ENCODE measurements at places on chromosomes 5 and 9. TPM values are rescaled to one million over a fixed set of nuclear protein-coding genes. Genes with fewer than 3 reads are reported as not detected.

DNA sequence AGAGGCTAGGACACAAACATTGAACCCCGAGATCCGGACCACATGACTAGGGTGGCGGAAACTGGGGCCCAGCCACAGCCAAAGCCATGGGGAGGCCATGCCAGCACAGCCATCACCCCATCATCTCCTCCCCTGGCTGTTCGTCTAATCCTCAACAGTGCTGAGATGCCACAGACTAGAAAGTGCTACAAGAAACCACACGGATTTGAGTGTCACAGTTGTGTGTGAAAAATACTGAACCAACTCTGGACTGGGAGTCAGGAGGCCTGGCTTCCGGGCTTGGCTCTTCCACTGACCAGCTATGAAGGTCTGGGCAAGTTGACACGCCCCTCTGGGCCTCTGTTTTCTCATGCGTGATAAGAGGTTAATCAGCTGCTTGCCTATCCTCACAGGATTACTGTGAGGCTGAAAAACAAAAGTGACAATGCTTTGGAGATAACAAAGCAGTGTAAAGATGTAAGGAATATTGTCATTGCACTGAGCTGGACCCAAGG, 38.8 kb upstream of the SHB start:
- H3K36me3 ChIP-seq = no peaks in the 10 kb centered on the region
- no peak overlapping the region for H3K4me3 ChIP-seq
- H3K27me3 ChIP-seq = no peaks in the 10 kb centered on the region
- no peaks in the 10 kb centered on the region for H3K4me1 ChIP-seq
- no peak for DNase-seq

- no peaks in the 10 kb centered on the region for H3K27me3 ChIP-seq
- no peaks in the 10 kb centered on the region for H3K36me3 ChIP-seq
- H3K4me3 ChIP-seq = no peak overlapping the region
- H3K27ac ChIP-seq = no peak overlapping the region
Measured at GRCh38 chr5:124956471-124957029, 210.1 kb upstream of the ZNF608 start.

- H3K27me3 ChIP-seq = no peaks in the 10 kb centered on the region
- DNase-seq = no peak
- no peaks in the 10 kb centered on the region for H3K36me3 ChIP-seq
Measured at GRCh38 chr9:35928591-35929452, 19.5 kb downstream of the SPAAR start.

DNA sequence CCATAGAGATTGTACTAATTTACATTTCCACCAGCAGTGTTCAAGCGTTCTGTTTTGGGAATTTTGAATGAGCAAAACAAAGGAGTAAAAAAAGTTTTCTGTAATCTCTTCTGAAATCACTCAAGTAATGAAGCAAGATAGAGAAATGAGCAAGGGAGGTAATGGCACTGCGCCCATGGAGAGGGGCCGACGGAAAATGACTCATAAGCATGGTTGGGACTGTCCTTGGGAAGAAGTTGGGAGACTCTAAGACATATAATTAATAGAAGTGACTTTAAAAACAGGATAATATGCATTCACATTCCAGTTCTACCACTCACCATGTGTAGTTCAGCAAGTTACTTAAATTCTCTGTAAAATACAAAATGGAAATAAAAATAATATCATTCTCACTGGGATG, 62.5 kb upstream of the C5orf46 start:
- H3K27ac ChIP-seq = no peak overlapping the region
- no peaks in the 10 kb centered on the region for H3K4me1 ChIP-seq
- H3K27me3 ChIP-seq = no peaks in the 10 kb centered on the region

Gene IL13
- not detected for total RNA-seq

Gene SOHLH1
- total RNA-seq = not detected

DNA sequence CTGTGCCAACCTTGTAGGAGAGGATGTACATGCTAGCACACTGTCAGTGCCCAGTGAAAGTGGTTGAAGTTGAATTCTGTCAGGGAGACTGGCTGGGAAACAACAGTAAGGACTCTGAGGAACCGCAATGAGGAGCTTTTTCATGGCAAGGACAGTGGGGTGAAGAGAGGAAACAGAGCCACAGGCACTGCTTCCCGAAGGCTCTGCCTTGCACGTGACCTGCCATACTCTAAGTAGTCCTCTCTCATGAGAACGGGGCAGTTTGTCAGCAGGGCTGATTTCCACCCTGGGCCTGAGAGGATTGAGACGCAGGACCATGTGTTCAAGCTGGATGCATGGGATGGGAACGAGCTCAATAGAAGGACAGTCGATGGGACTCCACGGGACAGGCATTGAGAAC, 106.6 kb upstream of the CTSL start:
- H3K27ac ChIP-seq = no peak overlapping the region
- H3K4me1 ChIP-seq = no peaks in the 10 kb centered on the region
- H3K4me3 ChIP-seq = no peak overlapping the region
- no peaks in the 10 kb centered on the region for H3K27me3 ChIP-seq
- H3K36me3 ChIP-seq = no peaks in the 10 kb centered on the region
- DNase-seq = no peak

DNA sequence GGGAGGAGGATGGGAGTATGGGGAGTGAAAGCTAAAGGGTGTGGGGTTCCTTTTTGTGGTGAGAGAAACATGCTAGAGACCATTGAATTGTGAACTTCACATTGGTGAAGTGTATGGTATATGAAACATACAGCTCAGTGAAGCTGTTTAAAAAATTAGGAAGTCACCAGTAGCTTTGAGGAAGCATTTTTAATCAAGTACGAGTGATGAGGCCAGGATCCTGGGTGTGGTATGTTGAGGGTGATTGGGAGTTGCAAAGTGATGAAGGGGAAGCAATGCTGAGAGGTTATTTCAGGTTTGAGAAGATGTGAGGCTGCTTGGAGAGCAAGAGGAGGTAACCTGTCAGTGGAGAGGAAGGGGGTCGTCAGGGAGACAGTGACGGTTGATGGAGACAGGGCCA, 22.7 kb upstream of the CLK4 start:
- H3K27ac ChIP-seq = no peak overlapping the region

GRCh38 chr5:39341896-39342295, 22.4 kb downstream of the C9 start:
- no peak overlapping the region for H3K4me3 ChIP-seq
- no peak for DNase-seq
- no peaks in the 10 kb centered on the region for H3K4me1 ChIP-seq

GRCh38 chr9:95230046-95230445, 87.5 kb downstream of the FANCC start:
- no peak overlapping the region for H3K4me3 ChIP-seq
- no peaks in the 10 kb centered on the region for H3K27me3 ChIP-seq
- no peak for DNase-seq
- no peaks in the 10 kb centered on the region for H3K36me3 ChIP-seq
- no peaks in the 10 kb centered on the region for H3K4me1 ChIP-seq

DNA sequence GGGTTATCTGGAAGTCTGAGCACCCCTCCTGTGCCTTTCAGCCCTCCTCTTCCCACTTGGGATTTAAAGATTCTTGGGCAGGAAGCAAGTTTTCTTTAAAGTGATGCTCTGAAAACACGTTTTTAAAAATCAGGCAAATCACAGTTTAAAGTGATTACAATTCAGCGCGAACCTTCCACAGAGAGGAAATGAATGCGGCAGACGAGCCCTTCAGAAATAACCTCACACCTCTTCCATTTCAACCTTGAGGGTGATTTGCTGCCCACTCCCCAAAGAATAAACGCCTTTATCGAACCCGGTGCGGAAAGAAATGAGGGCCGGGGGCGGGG, 2.3 kb upstream of the EFNA5 start:
- H3K4me3 ChIP-seq = peak overlapping the region; percentile 63
- H3K27me3 ChIP-seq = no peaks in the 10 kb centered on the region
- no peak for DNase-seq
- H3K27ac ChIP-seq = no peak overlapping the region

Gene DND1
- total RNA-seq = 2.3 TPM

DNA sequence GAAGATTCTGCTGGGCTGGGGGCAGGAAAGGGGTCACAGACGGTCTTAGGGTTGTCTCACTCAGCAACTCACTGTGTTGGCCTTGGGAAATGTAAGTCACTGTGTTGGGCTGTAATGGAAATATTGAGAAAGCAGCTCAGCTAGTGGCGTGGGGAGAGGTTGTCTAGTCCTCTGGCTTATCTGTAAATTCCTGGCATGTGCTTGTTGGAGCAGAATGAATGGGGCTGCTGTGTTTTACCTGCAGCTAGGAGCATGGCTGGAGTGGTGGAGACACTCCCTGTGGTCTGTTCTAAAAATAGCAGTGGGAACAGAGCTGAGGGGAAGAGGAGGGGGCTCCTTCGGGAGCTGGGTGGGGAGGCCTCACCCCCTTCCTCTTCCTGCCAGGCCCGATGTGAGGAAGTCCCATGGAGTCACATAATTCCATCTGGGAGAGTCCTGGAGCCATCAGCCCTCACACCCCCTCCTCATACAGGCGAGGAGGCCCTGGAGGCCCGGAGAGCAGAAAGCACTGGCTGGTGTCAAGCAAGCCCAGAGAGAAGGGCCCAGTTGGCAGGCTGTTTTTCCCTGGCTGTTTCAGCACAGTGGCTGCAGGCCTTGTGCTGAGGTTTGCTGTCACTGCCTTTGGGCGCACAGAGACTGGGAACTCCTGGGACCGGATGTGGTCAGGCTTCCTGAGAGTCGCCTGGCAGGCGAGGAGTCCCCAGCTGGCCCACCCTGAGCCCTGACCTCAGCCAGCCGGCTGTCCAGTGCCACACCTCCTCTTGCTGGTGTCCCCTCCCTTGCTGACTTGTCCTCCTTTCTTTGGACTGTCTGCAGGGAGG, 84.9 kb downstream of the RGS3 start:
- H3K4me3 ChIP-seq = no peak overlapping the region
- H3K27ac ChIP-seq = no peak overlapping the region
- no peaks in the 10 kb centered on the region for H3K4me1 ChIP-seq
- H3K36me3 ChIP-seq = 0 out of 2 replicates have a peak, but pooled peaks cover 7% of the 10 kb centered on the region

GRCh38 chr9:16342246-16343020, 528.0 kb downstream of the BNC2 start:
- peaks cover 17% of the 10 kb centered on the region for H3K4me1 ChIP-seq
- H3K4me3 ChIP-seq = no peak overlapping the region
- DNase-seq = no peak
- H3K36me3 ChIP-seq = no peaks in the 10 kb centered on the region
- no peak overlapping the region for H3K27ac ChIP-seq
- no peaks in the 10 kb centered on the region for H3K27me3 ChIP-seq

DNA sequence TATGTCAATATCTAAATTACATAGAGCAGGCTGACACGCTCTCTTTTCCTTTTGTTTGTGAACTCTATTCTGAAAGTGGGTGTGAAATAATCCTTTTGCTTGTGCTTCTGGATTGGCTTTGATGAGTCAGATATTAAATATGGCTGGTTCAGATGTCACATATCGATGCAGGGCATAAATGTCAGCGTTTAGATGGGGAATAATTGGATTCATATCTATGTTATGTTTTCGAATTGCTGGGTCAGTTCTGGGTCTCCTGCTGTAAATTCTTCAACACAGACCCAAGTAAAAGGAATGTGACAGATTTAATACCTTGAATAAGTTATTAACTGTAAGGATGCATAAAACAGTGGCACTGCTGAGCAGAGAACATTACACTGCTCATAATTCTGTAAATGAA, 118.7 kb upstream of the SNX2 start:
- peaks cover 6% of the 10 kb centered on the region for H3K4me1 ChIP-seq
- H3K27me3 ChIP-seq = no peaks in the 10 kb centered on the region
- no peak for DNase-seq
- no peaks in the 10 kb centered on the region for H3K36me3 ChIP-seq
- no peak overlapping the region for H3K4me3 ChIP-seq

Gene C9orf72
- total RNA-seq = 12.0 TPM

Gene SPINK13
- not detected for total RNA-seq

Gene CKMT2
- total RNA-seq = not detected

Gene HOMER1
- total RNA-seq = 21.4 TPM

Gene LCN6
- not detected for total RNA-seq

- no peak overlapping the region for H3K4me3 ChIP-seq
- H3K4me1 ChIP-seq = no peaks in the 10 kb centered on the region
- H3K36me3 ChIP-seq = no peaks in the 10 kb centered on the region
- H3K27ac ChIP-seq = no peak overlapping the region
- no peaks in the 10 kb centered on the region for H3K27me3 ChIP-seq
Measured at GRCh38 chr5:39214912-39215709, 4.3 kb downstream of the FYB1 start.

Gene LRRC19
- total RNA-seq = not detected

DNA sequence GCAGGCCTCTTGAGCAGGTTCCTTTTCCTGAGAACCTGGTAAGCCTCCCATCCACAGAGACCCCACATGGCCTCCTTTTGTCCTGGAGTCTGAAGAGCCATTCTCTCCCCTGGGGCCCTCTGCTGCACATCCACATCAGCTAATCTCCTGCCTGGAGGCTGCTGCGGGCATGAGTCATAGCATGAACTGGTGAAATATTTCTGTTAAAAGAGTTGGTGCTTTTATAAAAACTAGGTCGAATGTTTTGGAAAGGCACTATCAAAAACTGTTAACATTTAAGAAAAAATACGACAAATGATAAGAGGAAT, 399.4 kb downstream of the CTNND2 start:
- H3K4me3 ChIP-seq = no peak overlapping the region
- no peak for DNase-seq
- no peaks in the 10 kb centered on the region for H3K4me1 ChIP-seq
- H3K27me3 ChIP-seq = no peaks in the 10 kb centered on the region
- H3K27ac ChIP-seq = no peak overlapping the region

Gene ABHD17B
- total RNA-seq = 17.0 TPM

DNA sequence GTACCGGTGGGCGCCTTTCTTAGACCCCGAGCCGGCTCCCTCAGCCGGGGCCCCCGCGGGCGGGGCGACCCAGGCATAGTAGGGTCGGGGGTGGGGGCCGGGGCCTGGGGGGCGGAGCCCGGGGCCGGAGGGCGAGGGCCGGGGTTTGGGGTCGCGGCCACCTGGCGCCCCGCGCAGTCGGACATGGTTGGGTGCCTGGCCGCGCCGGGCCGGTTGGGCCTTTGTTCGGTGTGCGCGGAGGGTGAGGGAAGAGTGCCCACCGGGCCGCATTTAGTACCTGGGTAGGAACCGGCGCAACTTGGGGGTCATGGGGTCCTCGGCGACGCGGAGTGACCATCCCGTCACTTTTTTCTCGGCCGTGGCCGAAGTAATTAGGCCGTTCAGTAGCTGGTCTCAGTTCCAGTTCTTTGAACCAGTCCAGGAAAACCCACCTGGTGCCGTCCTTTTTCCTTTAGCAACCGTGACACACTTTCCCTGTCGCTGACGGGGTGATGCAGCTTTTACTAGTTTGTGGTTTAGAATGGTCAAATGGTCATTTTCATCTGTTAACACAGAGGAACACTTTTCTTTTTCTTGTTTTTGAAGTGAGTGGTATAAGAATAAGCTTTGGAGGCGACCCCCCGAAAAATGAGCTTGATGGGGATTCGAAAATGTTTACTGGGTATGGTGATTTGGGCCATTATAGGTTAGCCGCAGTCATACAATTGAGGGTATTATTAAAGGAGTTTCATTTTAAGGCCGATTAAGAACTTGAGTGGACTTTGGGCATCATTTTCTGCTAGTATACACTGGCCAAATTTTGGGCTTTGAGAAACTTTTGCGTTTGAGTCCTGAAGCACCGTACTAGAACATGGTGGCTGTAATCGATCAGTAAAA, 589 bp downstream of the CKS2 start:
- H3K4me3 ChIP-seq = peak overlapping the region; percentile 94
- peaks cover 35% of the 10 kb centered on the region for H3K36me3 ChIP-seq
- no peaks in the 10 kb centered on the region for H3K27me3 ChIP-seq
- H3K4me1 ChIP-seq = peaks cover 40% of the 10 kb centered on the region
- DNase-seq = no peak
- H3K27ac ChIP-seq = peak overlapping the region; percentile 67

Gene RANBP3L
- not detected for total RNA-seq
